Stimulated activated CD4-positive, alpha-beta T cell treated with anti-CD3 and anti-CD28 coated beads, Interleukin-1b, Interleukin-23, amount 100 ng/mL, for 48 hours (primary cell): ENCODE measurements at places on chromosomes 5 and 9.

DNA sequence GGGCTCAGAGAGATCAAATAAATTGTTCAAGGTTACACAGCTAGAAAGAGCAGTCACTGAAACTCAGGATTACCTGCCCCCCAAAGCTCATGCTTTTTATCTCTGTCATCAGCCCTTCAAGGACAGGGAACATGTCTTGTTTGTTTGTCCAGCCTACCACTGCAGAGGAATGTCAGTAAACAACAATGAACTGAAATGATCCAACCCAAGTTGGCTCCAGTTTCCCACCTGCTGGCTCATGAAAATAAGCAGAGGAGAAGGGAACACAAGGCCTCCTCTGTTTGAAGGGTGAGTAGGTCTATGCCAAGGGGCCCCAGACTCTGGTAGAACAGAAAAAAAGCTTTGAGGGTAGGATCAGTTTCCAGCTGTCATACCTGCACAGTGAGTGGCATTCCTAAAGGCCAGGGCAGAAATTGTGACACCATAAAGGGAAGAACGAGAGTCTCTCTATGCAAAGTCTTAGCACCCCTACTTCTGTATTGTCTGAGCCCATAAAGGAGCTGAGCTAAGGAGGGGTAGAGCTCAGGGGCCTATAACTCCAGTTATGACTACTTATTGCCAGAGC lies 115.2 kb downstream of the TRIM36 start:
- no peak for DNase-seq

- DNase-seq, result no peak
Observed at GRCh38 chr9:70030156-70030555, 13.5 kb upstream of the MAMDC2 start.

DNA sequence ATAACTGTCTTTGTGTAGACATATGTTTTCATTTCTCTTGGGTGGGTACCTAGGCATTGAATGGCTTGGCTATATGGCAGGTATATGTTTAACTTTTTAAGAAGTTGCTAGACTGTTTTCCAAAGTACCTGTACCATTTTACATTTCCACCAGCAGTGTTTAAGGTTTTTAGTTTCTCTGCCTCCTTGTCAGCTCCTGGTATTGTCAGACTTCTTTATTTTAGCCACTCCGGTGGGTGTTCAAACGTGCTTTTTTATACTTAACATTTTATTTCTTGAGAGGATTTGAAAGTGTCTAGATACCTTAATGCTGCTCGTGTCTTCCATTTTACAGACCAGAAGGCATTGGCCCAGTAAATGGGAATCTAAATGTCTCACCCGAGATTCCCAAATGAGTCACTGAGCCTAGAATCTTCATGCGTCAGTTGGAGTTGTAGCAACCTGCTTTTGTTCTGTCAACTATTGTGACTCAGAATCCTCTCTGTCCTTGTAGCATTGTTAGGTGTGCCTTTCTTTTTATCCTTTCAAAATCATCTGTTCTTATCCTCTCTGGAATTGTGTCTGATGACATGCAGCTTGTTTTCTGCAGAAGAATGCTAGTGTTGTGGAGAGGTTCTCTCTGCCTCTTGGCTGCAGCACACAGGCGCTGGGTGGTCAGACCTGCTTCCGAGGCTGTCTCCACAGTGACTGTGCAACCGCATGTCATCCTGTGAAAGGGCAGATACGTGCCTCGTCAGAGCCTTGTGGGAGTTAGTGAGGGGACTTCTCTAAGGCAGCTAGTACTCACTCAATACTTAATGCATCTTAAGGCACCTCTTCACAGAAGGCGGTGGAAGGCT lies 291.8 kb downstream of the AOPEP start:
- DNase-seq, result peak; percentile 3

GRCh38 chr9:84303061-84303460 lies 37.5 kb downstream of the SLC28A3 start:
- DNase-seq, result no peak

DNA sequence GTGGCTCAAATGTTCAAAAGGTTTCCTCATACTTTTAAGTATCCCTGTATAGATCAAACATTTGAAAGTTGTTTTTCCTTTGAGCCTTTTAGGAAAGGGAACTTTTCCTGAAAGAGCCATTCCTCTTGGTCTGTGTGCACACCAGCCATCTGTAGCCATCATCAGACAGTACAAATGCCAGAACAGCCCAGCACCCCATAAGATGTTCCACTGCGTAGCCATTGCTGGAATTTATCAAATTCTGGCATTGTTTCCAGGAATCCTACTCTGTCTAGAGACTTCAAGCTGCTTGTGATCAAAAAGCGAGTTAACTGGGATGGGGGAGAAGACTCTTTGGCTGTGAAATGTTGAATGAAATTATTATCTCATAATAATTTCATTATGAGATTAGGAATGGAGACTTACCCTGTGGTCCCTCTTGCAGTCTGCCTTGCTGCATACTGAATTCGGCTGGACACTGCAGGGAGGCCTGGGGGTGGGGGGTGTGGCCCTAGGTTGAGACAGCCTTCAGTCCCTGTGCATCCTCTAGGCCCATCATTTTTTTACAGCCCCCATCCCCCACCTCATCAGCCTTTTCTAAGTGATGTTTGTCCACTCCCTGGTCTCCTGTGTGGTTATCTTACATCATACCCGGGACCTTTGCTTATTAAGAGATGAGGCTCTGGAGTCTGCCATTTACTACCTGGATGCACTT lies 99.8 kb downstream of the RALGPS1 start:
- DNase-seq, result no peak

- no peak for DNase-seq
Observed at GRCh38 chr5:148880197-148880596, 53.8 kb downstream of the ADRB2 start.

GRCh38 chr5:78649861-78650496 lies 1.4 kb upstream of the LHFPL2 start:
- no peak for DNase-seq

- no peak for DNase-seq
Observed at GRCh38 chr9:126907058-126907457, 7.5 kb upstream of the RALGPS1 start.

GRCh38 chr5:127299678-127300077 lies 9.1 kb downstream of the MEGF10 start:
- DNase-seq, result no peak

DNA sequence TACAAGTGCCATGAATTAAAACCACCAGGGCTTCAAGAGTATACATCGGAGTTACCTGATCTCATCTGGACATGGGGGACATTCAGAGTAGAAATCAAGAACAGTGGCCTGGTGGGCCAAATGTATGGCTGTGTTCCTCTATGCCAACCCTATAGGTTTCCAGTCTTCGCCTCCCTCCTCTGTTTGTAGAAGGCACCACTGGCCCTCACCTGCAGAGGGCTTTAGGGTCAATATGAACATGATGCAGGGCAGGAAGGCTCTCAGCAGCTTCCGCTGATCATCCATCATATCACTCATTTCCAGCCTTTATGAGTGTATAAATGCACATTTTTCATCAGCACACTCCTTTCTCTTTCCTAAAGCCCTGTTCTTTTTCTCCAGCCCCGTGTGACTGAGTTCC lies 555.5 kb upstream of the BRINP1 start:
- DNase-seq, result no peak

DNA sequence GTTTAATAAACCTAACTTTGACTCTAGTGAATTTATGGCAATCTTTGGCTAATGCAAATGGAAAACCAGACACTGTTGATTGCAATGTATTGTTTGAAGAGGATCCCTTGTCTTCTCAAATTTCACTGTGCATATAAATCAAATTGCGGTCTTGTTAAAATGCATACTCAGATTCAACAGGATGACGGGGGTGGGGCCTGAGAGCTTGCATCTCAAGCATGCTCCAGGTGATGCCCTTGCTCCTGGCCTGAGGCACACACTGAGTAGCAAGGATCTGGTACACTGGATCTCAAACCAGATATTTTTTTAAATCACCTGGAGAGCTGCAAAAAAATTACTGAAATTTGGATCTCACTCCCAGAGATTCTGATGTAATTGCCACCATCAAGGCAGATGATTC lies 463.7 kb downstream of the DNAH5 start:
- no peak for DNase-seq

DNA sequence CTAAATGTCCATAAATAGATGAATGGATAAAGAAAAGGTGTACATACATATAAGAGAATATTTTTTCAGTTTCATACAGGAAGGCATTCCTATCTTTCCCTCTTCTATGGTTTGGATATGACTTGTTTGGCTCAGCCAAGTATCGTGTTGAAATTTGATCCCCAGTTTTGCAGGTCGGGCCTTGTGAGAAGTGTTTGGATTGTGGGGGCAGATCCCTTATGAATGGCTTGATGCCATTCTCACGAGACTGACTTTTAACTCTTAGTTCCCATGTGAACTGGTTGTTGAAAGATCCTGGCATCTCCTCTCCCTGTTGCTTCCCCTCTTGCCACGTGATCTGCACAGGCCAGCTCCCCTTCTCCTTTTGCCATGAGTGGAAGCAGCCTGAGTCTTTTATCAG lies 421.1 kb upstream of the FTMT start:
- DNase-seq, result no peak

GRCh38 chr9:134189145-134189469 lies 24.7 kb upstream of the RNU6ATAC start:
- no peak for DNase-seq

- DNase-seq, result no peak
Observed at GRCh38 chr9:37031902-37032301, 2.2 kb downstream of the PAX5 start.

DNA sequence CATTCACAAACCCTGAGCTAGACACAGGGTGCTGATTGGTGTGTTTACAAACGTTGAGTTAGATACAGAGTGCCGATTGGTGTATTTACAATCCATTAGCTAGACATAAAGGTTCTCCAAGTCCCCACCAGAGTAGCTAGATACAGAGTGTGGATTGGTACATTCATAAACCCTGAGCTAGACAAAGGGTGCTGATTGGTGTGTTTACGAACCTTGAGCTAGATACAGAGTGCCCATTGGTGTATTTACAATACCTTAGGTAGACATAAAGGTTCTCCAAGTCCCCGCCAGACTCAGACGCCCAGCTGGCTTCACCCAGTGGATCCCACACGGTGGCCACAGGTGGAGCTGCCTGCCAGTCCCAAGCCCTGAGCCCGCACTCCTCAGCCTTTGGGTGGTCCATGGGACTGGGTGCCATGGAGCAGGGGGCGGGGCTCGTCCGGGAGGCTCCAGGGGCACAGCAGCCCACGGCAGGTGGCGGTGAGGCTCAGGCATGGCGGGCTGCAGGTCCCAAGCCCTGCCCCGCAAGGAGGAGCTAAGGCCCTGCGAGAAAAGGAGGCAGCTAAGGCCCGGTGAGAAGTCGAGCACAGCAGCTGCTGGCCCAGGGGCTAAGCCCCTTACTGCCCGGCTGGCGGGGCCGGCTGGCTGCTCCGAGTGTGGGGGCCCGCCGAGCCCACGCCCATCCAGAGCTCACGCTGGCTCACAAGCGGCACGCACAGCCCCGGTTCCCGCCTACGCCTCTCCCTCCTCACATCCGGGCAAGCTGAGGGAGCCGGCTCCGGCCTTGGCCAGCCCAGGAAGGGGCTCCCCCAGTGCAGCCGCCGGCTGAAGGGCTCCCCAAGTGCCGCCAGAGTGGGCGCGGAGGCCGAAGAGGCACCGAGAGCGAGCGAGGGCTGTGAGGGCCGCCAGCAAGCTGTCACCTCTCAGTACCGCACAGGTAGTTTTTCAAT lies 1039.2 kb upstream of the CDH9 start:
- no peak for DNase-seq

DNA sequence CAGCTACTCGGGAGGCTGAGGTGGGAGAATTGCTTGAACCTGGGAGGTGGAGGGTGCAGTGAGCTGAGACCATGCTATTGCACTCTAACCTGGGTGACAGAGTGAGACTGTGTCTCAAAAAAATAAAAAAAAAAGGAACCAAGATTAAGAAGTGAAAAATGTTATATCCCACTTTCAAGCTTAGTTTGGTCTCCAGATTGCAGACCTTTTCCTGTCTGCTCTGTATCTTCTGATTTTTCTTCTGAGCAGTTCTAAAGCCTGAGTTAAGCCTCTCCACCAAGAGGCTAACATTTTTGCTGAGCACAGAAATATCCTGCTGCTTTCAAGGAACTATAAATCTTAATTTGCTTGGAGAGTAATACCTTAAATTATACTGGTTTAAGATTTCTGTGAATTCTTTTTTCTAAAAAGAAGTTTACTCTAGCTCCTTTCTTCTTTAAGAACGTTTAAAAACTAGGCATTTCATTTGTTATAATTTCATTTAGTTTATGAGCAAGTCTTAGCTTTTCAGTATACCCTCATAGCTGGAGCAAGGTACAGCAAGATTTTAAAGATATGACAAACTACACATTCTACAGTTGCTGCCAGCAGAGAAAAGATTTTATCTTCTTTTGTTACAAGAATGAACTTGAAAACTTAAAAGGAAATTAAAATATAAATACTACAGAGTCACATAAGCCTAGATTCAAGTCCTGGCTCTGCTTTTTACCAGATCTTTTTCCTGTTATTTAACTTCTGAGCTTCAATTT lies 55.0 kb downstream of the GARNL3 start:
- no peak for DNase-seq

DNA sequence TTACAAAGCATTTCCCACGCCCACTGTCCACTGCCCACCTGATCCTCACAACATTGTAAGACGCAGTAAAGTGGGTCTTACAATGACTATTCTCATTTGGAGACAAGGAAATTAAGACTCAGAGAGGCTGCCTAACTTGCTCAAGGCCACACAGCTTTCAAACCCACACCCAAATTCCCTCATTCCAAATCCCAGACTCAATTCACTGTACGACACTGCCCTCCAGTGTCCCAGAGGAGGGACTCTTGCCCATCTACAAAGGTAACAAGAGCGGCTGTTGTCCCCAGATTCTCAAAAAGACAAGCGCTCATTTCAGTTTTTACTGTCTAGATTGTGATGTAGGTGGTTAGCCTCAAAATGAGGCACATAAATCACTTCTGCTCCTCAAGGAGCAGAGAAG lies 184.6 kb downstream of the ACTL7B start:
- no peak for DNase-seq

DNA sequence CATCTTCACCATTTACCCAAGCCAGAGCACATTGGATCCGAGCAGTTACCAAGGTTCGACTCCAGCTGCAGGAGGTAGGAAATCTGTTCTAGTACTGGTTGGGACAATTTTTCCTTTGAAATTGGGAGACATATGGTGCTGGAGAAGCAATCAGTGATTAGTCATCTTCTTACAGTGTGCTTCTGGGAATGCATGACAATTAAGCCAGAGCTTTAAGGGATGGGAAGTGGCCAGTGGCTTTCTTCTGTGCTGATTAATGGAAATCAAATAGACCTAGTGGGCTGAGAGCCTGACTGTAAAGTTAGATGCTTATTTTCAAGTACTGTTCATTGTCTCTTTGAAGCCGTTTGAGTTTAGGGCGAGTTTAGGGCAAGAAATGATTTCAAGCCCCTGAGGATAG lies 152.1 kb downstream of the UNC13B start:
- DNase-seq, result no peak

DNA sequence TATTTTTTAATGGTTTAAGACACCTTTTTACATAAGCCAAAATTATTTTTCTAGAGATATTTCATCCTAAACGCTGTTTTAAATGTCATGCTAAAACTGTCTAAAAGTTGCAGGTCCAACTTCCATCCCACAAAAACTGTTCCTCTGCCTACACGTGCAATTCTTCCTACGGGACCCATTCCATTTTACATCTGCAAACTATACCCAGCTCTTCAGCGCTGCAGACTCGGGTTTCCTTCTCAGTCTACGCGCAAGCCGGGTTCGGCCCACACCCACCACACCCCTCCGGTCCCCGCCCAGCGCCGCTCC lies 8.7 kb downstream of the RANBP6 start:
- no peak for DNase-seq

GRCh38 chr5:110769000-110769681 lies 30.3 kb downstream of the SLC25A46 start:
- no peak for DNase-seq

- peak; percentile 50 for DNase-seq
Observed at GRCh38 chr9:96014078-96014477, 138.6 kb downstream of the ERCC6L2 start.

GRCh38 chr5:468401-468800 lies 25.4 kb downstream of the EXOC3 start:
- DNase-seq, result no peak
